ENCODE measurements at places on chromosomes 7 and 10. TPM values are rescaled to one million over a fixed set of nuclear protein-coding genes. Genes with fewer than 3 reads are reported as not detected.

- no peak for DNase-seq
These were observed 62.7 kb upstream of the FGL2 start for GRCh38 chr7:77262316-77262715.

DNA sequence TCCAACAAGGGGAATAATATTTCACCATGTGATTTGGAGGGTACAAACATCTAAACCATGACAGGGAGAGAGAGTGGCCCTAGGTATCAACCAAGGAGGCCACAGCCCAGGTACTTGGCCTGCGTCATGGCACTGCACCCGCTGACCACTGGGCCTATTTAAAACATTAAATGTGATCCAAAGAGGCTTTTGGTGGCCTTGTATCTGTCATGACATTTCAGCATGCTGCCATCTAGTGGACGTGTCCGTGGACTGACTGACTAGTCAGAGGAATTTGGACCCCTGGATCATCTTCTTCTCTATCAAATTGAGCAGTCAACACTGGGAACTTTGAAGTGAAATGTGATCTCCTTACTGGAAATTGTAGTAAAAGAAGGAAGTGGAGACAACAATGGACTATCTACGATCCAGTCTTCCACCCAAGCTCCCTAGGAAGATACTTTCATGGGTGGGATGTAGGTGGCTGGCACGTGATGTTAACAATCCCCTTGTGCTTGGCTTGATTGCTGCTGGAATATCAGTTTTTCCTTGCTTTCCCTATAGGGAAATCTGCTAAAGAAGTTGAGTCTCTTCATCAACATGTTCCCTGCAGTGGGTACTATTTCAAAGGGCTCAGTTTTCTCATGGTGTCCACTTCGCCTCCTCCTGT lies 24.6 kb upstream of the ITGA8 start:
- no peak for DNase-seq

SORCS3 gene
- 1.00 TPM for total RNA-seq

ANKRD7 gene
- total RNA-seq, result 0.41 TPM

Data from astrocyte (in vitro differentiated cells and primary cell).